ENCODE measurements at places on chromosomes 6 and 20.

DNA sequence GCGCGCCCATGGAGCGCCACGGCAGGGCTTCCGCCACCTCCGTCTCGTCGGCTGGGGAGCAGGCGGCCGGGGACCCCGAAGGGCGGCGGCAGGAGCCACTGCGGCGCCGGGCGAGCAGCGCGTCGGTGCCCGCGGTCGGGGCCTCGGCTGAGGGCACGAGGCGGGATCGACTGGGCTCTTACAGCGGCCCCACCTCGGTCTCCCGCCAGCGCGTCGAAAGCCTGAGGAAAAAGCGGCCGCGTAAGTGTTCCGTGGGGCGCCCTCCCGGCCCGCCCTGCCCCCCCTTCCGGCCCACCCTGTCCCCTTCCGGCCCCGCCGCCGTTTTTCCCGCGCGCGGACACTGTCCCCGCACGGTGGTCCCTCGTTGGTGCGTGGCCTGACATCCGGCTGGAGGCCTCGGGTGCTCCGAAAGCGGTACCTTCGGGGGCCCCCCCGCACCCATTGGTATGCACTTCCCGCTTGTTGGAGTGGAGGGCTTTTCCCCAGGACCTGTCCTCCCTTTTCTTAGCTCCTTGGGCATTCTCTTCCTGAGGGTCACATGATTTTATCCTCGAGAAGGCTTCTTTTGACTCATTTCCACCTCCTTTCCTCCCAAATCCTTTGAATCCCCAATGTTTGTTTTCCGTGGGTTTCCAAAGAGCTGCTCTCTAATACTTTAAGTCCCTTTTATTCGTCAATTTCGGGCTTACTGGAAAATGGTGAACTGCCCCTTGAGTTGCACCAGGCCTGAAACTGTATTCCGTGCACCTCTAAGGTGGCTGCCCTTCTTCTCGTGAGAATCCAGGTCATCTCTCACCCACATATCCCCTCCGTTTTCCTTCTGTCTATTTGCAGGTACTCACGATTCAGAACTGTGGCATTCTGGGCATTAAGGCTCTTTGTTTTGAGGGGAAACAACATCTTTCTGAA is 556 bp downstream of the PANK2 start:
- no peak for DNase-seq

DNA sequence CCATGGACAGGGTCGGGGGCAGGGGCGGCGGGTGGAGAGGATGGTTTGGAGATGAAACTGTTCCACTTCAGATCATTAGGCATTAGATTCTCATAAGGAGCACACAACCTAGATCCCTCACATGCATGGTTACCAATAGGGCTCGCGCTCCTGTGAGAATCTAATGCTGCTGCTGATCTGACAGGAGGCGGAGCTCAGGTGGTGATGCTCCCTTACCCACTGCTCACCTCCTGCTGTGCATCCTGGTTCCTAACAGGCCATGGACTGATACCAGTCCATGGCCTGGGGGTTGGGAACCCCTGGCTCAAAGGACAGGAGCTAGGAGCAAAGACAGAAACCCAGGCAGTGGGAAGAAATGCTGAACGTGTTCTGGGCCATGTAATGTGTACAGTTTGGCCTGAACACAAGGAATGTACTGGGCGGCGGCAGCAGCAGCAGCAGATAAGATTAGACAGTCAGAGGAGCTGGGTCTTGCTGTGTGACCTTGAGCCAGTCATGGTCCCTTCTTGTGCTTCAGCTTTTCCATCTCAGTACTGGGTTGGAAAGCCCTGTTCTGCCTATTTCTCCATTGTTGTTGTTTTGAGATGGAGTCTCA is 4.7 kb upstream of the SPAG4 start:
- DNase-seq, result no peak

DNA sequence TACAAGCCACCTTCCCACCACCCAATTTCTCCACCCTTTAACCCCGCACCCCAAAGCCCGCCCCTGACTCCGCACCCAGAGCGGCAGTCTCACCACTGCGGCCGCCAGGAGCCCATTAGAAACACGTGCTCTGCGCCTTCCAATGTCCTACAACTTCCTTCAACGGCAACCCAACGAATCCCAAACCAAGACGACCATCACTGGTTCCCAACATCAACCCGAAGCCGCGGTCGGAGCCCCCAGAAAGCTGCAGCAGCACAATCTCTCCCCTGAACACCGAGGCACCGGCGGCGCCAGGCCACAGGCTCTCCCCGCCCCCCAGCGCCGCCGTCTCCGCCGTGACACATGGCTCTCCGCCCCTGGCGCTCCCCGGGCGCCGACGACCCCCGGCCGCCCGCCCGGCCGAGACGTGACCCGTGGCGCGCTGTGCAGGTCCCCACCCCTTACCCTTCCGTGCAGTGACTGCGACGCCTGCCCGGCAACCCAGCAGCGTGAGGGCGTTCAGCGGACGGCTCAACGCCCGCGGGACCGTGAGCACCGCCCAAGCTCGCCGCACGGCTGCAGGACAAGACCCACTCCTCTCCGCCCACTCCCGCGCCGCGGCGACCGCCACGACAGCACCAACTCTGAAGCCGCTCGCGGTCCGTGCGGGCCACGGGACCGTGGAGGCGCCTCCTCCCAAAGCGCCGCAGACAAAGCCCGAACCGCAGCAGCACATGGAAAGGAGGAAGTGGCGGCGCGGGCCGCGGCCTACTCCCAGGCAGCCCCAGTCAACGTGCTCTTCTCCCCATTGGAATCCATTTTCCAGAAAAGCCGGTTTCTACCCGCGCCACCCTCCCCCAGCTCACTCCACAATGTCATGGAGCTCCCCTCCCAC is 551 bp downstream of the SYNCRIP start:
- DNase-seq, result peak; percentile 22

- DNase-seq, result no peak
Observed at GRCh38 chr6:21781128-21781527, 187.6 kb downstream of the SOX4 start.

GRCh38 chr6:24108056-24108455 is 18.0 kb upstream of the NRSN1 start:
- no peak for DNase-seq

- no peak for DNase-seq
Observed at GRCh38 chr20:50744143-50744792, 12.9 kb downstream of the PARD6B start.

- no peak for DNase-seq
Observed at GRCh38 chr6:168942646-168943045, 311.0 kb downstream of the THBS2 start.

DNA sequence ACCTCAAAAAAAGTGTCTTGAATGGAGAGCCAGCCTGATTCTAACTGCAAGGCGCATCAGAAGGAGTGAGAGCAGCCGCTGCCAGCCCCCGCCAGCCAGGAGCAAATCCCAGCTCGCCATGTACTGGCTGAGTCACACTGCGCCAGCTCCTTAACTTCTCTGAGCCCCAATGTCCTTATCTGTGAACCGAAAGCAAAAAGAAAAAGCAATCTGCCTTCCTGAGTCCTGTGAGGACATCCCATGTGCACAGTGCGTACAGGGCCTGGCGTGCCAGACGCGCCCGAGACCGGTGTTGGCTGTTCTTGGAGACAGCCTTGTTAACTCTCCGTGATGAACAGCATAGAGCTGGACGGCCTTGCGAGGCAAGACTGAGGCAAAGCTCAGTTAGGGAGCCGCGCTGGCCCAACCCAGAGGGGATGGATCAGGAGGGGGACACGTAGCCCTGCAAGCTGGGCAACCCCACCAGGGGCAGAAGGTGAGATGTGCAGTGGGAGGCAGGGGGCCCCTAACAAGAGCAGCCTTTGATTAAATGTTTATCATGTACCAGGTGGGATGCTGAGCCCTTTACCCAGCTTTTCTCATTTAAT is 122.7 kb downstream of the AGPAT4 start:
- DNase-seq, result no peak

- no peak for DNase-seq
Observed at GRCh38 chr6:148001844-148002642, 340.6 kb upstream of the SASH1 start.

DNA sequence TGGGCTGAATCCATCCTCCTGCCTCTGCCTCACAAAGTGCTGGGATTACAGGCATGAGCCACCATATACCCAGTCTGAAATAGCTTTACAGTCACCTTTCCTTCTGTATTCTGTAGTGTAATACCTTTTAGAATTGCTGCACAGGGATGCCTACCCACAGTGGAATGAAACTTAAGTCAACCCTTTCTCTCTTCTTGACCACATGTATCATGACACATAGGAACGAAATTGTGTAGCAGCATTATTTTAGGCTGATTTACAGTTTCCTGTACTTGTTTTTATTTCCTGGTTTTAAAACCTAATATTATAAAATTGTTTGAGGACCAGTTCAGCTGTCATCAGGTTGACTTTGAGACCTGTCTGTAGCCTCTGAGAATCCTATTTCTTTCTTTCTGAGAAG is 297.8 kb downstream of the ZFAND3 start:
- DNase-seq, result no peak

- DNase-seq, result no peak
Observed at GRCh38 chr20:51300104-51300503, 242.4 kb downstream of the NFATC2 start.

GRCh38 chr6:43276577-43277305 is 21.3 kb upstream of the SLC22A7 start:
- DNase-seq, result no peak
